PC-9 (cell line): ENCODE measurements at places on chromosomes 13 and 19.

- H3K36me3 ChIP-seq = no peaks in the 10 kb centered on the region
- H3K27me3 ChIP-seq = no peaks in the 10 kb centered on the region
- H3K4me3 ChIP-seq = no peak overlapping the region
- DNase-seq = no peak
- no peak overlapping the region for H3K27ac ChIP-seq
These were observed 362.1 kb downstream of the EFNB2 start for GRCh38 chr13:106173346-106173745.

GRCh38 chr13:78686461-78686860, 27.5 kb upstream of the OBI1 start:
- H3K4me3 ChIP-seq = no peak overlapping the region
- no peaks in the 10 kb centered on the region for H3K36me3 ChIP-seq
- no peaks in the 10 kb centered on the region for H3K27me3 ChIP-seq
- no peak for DNase-seq
- no peaks in the 10 kb centered on the region for H3K4me1 ChIP-seq

DNA sequence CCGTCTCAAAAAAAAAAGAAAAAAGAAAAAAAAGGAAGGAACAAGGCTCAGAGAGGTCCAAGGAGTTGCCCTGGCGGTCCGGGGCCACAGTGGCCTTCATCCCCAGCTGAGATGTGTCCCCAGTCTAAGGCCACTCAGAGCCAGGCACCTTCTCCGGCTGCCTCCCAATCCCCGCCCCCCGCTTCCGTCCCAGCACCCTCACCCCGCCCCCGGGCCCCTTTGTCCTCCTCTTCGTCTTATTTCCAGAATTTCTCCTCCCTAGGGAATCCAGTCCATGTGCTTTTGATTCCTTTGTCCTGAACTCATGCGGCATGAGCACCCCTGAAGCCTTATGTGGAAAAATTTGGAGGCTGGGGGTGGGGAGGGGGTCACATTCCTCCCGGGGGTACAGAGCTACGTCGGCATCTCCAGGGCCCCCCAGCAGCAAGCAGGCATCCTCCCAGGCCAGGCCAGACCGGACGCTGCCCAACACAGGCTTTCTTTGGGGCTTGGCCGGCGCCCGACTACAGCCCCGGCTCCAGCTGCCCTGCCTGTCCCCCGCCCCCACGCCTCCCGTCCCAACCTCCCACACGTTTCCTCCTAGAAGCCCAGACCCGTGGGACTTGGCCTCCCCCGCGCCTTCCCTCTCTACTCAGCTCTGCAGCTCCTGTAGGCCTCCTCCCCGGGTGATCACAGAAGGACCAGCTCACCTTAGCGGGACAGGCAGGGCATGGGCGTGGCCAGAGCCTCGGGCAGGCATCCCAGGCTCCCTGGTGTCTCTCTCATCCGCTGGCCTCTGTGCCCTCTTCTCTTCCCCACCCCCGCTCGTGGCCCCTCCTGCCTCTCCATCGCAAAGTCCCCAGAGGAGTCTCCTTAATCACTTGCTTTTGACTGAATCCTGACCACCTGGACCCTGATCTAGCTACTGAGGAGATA, 17.8 kb upstream of the ADGRE5 start:
- H3K4me1 ChIP-seq = peaks cover 8% of the 10 kb centered on the region; the same call in 1 of the 2 replicates
- no peak overlapping the region for H3K27ac ChIP-seq
- H3K27me3 ChIP-seq = no peaks in the 10 kb centered on the region
- DNase-seq = no peak
- H3K4me3 ChIP-seq = no peak overlapping the region

DNA sequence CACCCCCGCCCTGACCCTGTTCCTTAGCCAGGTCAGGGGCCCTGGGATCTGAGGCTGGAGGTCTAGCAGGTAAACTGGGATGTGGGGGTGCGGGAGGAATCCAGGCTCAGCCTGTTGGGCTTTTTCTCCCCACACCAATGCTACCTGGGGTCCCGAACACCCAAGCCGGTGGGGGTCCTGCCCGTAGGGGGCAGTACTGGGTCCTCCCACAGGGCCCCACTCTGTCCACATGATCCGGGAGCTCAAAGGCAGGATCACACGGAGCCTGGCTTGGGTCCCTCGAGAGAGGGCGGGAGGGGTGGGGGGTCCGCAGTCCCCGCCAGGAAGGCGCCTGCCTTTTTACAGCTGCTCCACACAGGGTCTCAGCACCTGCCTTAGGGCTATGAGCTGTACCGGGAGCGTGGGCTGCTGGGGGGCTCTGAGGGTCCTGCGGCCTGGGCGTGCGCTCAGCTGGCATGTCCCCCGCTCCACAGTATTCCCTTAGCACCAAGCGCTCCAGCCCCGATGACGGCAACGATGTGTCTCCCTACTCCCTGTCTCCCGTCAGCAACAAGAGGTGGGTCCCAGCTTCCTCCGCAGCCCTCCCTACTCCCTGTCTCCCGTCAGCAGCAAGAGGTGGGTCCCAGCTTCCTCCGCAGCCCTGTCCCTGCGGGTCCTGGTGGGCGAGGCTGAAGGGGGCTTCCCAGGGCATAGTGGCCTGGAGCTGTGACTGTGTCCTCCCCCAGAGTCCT, 12.3 kb upstream of the TEKTIP1 start:
- no peaks in the 10 kb centered on the region for H3K27me3 ChIP-seq
- no peak overlapping the region for H3K27ac ChIP-seq
- H3K4me1 ChIP-seq = no peaks in the 10 kb centered on the region
- no peaks in the 10 kb centered on the region for H3K36me3 ChIP-seq
- no peak overlapping the region for H3K4me3 ChIP-seq
- DNase-seq = no peak

DNA sequence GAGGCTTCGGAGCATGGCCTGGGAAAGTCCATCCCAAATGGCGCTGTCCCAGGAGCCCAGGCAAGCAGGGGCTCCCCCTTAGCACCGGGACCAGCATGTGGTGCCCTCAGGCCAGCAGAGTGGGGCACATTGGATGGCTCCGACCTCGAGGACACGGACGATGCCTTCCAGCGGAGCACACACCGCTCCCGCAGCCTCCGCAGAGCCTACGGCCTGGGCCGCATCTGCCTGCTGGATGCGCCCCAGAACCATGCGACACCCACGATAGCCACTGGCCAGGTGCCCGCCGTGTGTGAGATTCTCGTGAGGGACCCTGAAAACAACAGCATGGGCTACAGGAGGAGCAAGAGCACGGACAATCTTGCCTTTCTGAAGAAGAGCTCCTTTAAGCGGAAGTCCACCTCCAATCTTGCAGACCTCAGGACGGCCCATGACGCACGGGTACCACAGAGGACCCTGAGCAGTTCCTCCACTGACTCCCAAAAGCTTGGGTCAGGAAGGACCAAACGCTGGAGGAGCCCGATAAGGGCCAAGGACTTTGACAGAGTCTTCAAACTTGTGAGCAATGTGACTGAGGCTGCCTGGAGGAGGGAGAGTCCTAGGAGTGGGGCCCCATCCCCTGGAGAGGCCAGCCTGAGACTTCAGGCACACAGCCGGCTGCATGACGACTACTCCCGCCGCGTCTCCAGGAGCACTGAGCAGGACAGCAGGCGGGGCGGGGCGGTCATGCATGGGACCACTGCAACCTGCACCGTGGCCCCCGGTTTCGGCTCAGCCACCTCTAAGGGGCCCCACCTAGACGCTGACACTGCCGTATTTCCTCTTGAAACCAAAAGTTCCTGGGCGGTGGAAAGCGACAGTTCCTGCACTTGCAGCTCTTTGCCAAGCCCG, 63.1 kb downstream of the SPATA13 start:
- no peak overlapping the region for H3K4me3 ChIP-seq
- H3K27me3 ChIP-seq = no peaks in the 10 kb centered on the region
- no peaks in the 10 kb centered on the region for H3K36me3 ChIP-seq
- H3K27ac ChIP-seq = no peak overlapping the region
- peaks cover 23% of the 10 kb centered on the region for H3K4me1 ChIP-seq
- DNase-seq = no peak

- no peak overlapping the region for H3K4me3 ChIP-seq
- H3K36me3 ChIP-seq = no peaks in the 10 kb centered on the region
- no peak for DNase-seq
- no peaks in the 10 kb centered on the region for H3K27me3 ChIP-seq
These were observed 87.3 kb downstream of the FNDC3A start for GRCh38 chr13:49063011-49063410.

DNA sequence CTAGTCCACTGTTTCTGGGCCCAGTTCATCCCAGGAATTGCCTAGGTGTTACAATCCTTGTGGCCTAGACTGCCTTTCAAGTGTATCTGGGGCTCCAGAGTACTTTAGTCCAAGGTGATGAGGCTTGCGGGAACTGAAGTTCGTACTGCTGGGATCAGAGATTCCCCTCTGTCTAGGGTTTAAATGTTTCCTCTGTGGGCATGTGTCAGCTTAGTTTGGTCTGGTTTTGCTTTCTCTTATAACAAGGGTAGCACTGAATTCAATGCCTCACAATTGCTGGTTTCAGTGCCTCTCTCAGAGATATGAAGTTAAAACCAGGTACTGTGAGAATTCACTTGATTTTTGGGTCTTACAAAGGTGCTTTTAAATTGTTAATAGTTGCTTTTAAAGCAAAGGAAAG, 30.8 kb downstream of the RGCC start:
- no peak overlapping the region for H3K27ac ChIP-seq
- H3K4me1 ChIP-seq = no peaks in the 10 kb centered on the region
- DNase-seq = no peak
- no peak overlapping the region for H3K4me3 ChIP-seq
- H3K36me3 ChIP-seq = no peaks in the 10 kb centered on the region
- H3K27me3 ChIP-seq = no peaks in the 10 kb centered on the region

GRCh38 chr19:43806848-43807247, 4.6 kb upstream of the LYPD5 start:
- no peak overlapping the region for H3K4me3 ChIP-seq
- H3K4me1 ChIP-seq = no peaks in the 10 kb centered on the region
- H3K27me3 ChIP-seq = no peaks in the 10 kb centered on the region
- H3K36me3 ChIP-seq = no peaks in the 10 kb centered on the region

GRCh38 chr13:87821512-87821911, 150.3 kb downstream of the SLITRK5 start:
- no peaks in the 10 kb centered on the region for H3K27me3 ChIP-seq
- no peaks in the 10 kb centered on the region for H3K4me1 ChIP-seq
- no peak for DNase-seq
- no peak overlapping the region for H3K27ac ChIP-seq

DNA sequence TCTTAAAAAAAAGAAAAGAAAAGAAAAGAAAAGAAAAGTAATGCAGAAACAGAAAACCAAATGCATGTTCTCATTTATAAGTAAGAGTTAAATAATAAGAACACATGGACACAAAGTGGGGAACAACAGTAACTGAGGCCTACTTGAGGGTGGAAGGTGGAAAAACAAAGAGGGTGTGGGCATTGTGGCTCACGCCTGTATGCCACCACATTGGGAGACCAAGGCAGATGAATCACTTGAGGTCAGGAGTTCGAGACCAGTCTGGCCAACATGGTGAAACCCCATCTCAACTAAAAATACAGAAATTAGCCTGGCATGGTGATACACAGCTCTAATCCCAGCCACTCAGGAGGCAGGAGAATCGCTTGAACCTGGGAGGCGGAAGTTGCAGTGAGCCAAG, 8.1 kb downstream of the ZNF708 start:
- no peak for DNase-seq
- no peak overlapping the region for H3K4me3 ChIP-seq
- H3K36me3 ChIP-seq = peaks cover 21% of the 10 kb centered on the region
- no peaks in the 10 kb centered on the region for H3K27me3 ChIP-seq
- no peak overlapping the region for H3K27ac ChIP-seq

DNA sequence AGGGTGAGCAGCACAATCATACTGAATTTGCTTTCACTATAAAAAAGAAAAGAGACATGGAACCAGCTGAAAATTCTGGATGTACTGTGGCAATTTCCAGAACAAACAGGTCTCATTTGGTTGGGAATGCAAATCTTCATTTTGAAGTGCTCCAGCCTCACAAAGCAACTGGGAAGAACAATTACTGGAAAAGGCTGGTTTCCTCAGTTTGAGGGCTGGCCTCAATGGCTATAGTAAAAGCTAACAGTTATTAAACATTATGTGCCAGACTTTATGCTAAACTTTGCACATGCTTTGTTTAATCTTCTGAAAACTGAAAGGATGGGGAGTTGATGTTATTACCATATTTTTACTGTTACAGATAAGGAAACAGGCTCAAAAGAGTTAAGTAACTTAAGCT, 3.0 kb downstream of the OBI1 start:
- H3K4me1 ChIP-seq = peaks cover 9% of the 10 kb centered on the region
- no peaks in the 10 kb centered on the region for H3K27me3 ChIP-seq
- H3K4me3 ChIP-seq = no peak overlapping the region
- no peak overlapping the region for H3K27ac ChIP-seq

GRCh38 chr19:29640231-29640630, 25.0 kb upstream of the PLEKHF1 start:
- H3K36me3 ChIP-seq = no peaks in the 10 kb centered on the region
- no peaks in the 10 kb centered on the region for H3K4me1 ChIP-seq
- no peak overlapping the region for H3K27ac ChIP-seq
- DNase-seq = no peak
- H3K27me3 ChIP-seq = peaks cover 7% of the 10 kb centered on the region; the same call in 1 of the 2 replicates
- no peak overlapping the region for H3K4me3 ChIP-seq

- no peaks in the 10 kb centered on the region for H3K36me3 ChIP-seq
- no peaks in the 10 kb centered on the region for H3K4me1 ChIP-seq
- H3K27ac ChIP-seq = no peak overlapping the region
- H3K4me3 ChIP-seq = no peak overlapping the region
- DNase-seq = no peak
These were observed 187.9 kb downstream of the TEX29 start for GRCh38 chr13:111508164-111508870.

DNA sequence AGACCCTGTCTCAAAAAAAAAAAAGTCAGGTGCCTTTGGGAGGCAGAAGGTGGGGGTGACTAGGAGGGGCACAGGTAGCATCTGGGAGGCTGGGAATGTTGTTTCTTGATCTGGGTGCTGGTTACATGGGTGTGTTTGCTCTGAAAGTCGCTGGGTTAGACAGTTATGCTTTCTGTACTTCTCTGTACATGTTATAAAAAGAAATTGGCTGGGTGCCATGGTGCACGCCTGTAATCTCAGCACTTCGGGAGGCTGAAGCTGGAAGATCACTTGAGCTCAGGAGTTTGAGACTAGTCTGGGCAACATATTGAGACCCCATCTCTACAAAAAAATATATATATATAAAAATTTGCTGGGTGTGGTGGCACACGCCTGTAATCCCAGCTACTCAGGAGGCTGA, 15.1 kb downstream of the NOSIP start:
- no peak overlapping the region for H3K4me3 ChIP-seq
- H3K4me1 ChIP-seq = 0 out of 2 replicates have a peak, but pooled peaks cover 7% of the 10 kb centered on the region
- no peak overlapping the region for H3K27ac ChIP-seq
- H3K36me3 ChIP-seq = no peaks in the 10 kb centered on the region
- no peak for DNase-seq

DNA sequence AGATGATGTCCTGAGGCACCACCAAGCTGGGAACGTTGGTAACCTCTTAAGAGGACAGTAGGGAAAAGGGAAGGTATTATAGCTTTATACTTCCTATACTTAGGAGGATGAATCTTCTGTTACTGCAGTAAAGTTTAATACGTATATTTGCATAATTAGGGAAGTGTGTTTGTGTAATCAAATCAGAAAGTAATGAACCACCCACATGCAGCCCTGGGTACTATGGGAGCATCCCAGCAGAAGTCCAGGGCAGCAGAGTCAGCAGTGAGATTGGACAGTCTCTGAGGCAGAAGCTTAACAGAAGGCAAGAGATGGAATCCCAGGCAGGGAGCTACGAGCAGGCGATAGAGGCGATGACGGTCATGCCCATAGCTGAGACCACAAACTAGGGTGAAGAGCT, 12.5 kb downstream of the SAFB start:
- DNase-seq = no peak
- no peaks in the 10 kb centered on the region for H3K27me3 ChIP-seq
- no peak overlapping the region for H3K4me3 ChIP-seq
- H3K4me1 ChIP-seq = no peaks in the 10 kb centered on the region
